Esophagus squamous epithelium (tissue), 5 donors: ENCODE measurements at places on chromosomes 3 and 15.

DNA sequence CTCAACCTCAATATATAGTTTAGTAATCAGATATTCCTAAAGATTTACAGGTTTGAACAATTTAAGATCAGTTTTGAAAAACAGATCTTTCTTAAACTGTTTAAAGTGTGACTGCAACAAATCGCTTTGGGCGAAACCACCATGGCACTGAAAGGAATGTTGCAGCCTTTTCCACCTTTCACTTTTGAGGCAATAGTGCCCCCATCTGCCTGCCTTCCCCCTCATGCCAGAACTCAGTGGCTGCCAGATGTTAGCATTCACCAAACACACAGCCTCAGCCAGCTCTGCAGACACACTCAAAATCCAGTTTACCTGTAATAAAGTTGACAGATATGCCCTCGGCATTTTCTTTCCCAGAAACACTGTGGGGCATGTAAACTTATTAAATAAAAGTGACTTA lies 3.3 kb downstream of the LYSMD4 start:
- no peak for DNase-seq

DNA sequence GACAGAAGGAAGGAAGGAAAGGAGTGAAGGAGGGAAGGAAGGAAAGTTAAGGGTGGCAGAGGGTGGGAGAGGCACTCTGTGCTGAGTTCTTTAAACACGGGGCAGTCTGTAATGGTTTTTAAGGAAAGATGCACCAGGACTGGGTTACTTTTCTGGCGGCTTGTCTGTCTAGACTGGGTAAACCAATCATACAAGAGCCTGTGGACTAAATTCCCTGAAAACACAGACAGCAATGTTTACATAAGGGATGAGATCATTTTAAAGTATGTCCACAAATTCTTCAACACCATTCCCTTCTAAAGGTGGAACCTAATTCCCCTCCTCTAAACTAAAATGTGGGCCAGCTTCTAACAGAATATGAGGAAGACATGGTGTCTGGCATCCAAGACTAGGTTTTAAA lies 235.5 kb upstream of the IGF1R start:
- DNase-seq = no peak

DNA sequence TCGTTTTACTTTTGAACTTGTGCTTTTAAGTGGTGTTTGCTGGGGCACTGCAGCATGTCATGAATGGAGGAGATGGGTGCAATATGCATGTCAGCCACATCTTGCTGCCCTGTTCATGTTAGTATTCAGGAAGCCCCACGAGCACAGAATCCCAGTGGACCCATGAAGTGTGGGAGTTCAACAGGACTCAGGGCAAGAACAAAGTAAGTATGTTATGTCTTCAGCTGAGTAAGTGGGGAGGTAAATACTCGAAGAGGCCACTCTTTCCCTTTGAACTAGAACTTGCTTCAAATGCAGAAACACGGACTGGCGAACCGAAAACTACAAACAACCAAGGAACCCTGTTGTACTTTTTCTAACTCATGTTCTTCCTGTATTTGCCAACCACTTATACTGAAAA lies 23.4 kb downstream of the SOX14 start:
- no peak for DNase-seq

DNA sequence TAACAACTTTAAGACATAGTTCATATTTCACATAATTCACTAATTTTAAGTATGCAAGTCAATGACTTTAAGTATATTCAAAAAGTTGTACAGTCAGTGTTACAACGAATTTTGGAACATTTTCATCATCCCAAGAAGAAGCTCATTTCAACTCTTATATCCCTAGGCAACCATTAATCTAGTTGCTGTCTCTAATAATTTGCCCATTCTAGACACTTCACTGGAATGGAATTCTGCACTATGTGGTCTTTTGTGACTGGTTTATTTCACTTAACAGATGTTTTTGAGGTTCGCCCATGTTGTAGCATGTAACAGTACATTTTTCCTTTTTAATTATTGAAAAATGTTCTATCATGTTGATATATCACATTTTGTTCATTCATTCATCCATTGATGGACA lies 104.2 kb upstream of the SPRED1 start:
- DNase-seq = no peak

GRCh38 chr3:17938313-17938712 lies 195.9 kb upstream of the TBC1D5 start:
- no peak for DNase-seq

GRCh38 chr3:111368056-111368455 lies 173.9 kb upstream of the CD96 start:
- DNase-seq = no peak

- DNase-seq = no peak
Measured at GRCh38 chr3:167835953-167836352, 100.4 kb downstream of the SERPINI1 start.

DNA sequence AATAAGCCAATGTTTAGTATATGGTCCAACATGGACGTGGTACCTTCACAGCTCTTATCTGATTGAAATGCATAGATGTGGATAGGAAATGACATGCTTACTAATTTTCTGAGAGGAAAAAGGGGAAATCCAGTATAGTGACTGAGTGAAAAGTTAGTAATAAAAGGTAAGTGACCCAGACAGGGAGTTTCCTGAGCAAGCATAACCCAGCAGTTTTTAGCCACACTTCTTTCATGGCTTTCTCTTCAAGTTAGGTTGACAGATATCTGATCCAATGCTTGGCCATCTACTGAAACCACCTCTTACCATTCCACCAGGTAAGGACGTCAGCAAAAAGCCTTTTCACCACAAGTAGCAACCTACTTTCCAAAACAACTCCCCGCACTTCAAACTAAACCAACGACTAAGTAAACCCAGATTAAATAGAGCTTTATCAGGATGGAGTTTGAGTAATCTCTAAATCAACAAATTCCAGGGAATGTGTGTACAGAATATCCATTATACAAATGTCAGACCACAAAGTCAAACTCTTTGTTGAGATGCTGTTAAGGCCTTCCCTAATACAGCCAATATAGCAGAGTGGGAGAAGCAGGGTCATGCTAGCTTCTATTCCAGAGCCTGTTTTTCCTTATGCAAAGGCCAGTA lies 329.7 kb downstream of the RORA start:
- no peak for DNase-seq

- DNase-seq = no peak
Measured at GRCh38 chr15:63978511-63979261, 67.6 kb downstream of the DAPK2 start.

- no peak for DNase-seq
Measured at GRCh38 chr3:14335774-14336748, 66.3 kb upstream of the SLC6A6 start.

DNA sequence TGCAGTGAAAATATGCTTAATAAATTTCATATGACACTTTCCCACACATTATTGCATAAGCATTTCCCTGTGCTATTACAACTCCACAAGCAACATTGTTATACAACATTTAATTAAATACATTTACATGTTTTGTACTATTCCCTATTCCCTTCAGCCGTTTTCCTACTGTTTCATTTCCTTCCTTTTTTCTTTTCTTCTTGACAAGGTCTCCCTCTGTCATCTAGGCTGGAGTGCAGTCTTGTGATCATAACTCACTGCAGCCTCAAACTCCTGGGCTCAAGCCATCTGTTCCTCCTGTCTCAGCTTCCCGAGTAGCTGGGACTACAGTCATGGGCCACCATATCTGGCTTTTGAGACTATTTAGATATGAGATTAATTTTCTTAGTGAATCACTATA lies 254.7 kb downstream of the NFKBIZ start:
- DNase-seq = no peak

DNA sequence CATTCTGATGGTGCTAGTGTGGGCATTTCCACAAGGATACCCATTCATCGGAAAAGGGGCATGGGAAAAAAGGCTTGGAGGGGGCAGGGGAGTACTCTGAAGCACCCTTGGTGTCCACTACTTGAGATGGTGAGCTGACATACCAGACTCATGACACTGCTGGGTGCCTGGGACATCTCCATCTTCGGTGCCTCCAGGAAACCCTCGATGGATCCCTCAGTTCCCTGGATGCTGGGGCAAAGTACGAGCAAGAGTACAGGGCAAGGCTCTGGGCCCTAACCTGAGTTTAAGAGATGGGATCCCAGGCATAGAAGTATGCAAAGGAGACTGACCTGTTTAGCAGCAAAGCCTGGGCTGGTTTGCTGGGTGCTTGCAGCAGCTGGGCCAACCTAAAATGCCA lies 5.2 kb upstream of the IP6K1 start:
- no peak for DNase-seq

- DNase-seq = no peak
Measured at GRCh38 chr3:99957151-99957796, 139.6 kb downstream of the CMSS1 start.

DNA sequence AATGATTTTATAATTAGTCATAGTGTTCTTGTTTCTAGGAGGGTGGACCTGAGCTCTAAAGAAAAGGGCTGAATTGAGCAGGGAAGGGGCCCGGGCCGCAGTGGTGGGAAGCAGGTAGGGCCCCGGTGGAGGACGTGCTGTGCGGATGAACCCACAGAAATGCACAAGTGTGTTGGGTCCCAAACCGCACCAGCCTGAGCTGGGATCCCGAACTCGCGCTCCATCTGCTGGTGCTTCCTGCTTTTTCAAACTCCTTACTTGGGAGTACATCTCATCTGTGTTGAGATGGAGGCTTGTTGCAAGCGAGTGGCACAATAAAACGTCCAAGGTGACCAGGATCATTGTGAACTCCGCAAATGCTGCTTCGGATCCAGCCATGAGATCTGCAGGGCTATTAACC lies 244.8 kb upstream of the IGF1R start:
- no peak for DNase-seq

GRCh38 chr15:99085413-99086326 lies 19.2 kb upstream of the SYNM start:
- DNase-seq = no peak

DNA sequence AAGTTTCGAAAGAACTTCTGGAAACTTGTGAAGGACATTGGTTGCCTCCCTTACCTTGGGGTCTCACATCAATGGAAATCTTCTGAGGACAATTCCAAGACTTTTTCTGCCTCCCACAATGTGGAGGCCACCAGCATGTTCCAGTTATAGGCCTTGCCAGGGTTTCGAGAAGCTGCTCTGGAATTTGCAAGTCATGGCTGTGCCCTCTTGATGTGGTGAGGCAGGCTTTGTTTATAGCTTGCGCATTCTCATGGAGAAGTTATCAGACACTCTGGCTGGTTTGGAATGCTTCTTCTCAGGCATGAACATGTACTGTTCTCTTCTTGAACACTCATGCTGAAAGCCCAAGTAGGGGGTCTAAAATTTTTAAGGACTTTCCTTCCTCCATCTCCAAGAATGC lies 4.1 kb downstream of the CXCR6 start:
- DNase-seq = no peak

- DNase-seq = no peak
Measured at GRCh38 chr3:107813026-107813425, 277.8 kb downstream of the CD47 start.

- no peak for DNase-seq
Measured at GRCh38 chr3:108507902-108508301, 2.5 kb downstream of the MYH15 start.

DNA sequence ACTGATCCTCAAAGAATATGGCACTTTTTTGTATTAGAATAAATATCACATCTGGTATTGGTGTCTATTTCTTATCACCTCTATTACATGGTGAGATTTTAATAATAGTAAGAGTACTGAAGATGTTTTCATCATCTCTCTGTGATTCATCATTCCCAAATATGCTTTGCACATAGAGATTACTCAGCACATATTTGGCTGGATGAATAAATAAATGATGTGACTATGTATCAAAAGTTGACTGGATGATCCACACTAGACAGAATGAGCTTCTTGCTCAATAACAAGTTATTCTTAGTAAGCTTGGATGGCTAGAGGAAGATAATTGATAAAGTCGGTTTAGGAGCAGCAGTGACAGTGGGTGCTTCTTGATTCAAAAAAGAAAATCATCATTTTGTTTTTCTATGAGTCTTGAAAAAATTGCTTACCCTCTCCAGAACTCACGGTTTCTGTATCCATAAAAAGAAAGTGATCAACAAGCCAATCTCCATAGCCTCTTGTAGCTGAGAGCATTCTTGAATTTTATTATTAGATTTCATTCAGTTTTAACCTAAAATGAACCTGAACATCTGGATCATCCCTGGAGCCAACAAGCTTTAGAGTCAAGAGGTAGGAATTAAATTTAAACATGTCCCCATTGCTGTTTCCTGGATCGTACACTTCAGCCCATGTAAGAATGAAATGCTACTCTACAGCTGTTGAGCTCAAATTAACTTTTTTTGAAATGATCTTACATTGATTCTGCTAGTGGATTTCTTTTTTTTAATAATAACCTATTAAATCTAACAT lies 104.8 kb upstream of the OSTN start:
- DNase-seq = no peak

DNA sequence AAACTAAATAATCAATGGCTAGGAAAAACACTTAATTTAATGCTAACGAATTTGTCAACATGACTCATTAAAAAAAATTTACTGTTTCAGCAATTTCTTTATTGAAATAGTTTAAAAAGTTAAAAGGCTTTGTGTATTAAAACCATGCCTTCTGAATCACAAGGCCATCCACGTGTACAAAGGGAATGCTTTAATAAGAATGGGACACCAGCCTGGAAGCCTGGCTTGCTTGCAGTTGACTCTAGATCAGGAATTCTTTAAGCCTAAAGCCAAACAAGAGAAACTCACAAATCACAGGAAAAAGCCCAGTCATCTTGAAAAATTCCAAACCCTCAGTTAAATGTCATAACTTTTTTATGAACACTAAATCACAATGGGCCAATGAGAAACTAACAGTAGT lies 137.6 kb downstream of the PEAK1 start:
- DNase-seq = no peak

DNA sequence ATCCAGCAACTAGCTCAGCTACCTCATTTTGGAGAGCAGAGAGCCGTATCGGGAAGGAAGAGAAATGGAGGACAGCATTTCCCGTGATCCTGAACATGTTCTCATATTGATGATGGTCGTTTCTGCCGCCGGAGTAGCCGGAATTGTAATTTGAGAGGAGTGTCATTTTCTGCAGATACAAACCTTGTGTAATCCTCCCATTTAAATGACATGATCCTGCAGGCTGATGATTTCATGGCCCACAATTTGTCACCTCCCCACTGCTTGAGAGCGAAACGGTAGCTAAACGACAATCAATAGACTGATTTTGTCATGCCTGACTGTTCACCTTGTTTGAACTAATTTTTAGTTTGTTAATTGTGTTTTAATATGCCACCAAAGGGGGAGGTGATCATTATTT lies 126.5 kb upstream of the CNTN6 start:
- no peak for DNase-seq

- no peak for DNase-seq
Measured at GRCh38 chr3:86563400-86563970, 427.5 kb downstream of the VGLL3 start.

DNA sequence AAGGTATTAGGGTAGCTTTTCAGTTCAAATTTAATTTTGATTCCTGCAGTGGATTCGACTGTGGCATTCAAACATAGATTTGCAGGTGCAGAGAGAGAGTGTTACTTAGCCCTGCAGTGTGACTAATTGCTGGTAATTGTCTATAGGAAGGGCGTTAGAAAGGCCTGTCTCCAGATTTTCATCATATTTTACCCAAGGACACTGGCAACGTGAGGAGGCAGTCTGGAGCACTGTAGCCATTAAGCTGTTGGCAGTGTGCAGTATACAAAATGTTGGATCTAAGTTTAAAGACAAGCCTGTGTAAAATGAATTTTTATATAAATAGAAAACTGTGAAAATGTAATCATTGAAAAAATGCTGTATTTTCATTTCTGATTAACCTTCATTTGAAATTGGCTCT lies 342.9 kb downstream of the CNTN4 start:
- DNase-seq = no peak

- DNase-seq = no peak
Measured at GRCh38 chr3:50146316-50146901, 8.7 kb upstream of the SEMA3F start.

- no peak for DNase-seq
Measured at GRCh38 chr3:19937459-19938294, 3.7 kb upstream of the EFHB start.

- no peak for DNase-seq
Measured at GRCh38 chr15:51706926-51707608, 25.8 kb downstream of the SCG3 start.
